A673 (cell line): ENCODE measurements at places on chromosomes 2 and 18.
A peak's percentile ranks its signal among the peaks of the same experiment; 100 is the strongest.

DNA sequence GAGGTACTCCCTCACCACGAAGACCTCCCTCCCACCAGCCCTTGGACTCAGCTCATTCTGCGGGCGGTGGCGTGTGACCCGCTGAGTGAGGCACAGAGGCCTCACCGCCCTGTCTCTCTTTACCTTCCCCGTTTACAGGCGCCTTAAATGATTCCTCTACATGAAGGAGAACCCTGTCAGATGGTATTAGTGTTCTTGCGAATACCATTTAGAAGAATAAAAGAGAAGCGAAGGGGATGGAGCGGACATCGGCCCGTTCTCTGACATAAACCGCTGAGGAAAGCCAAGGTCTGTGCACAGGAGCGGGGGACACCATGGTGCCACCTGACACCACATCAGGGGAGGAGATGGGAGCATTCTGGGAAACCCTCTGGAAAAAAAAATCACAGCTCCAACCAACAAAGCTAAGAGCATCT is 179.8 kb downstream of the HDAC4 start:
- no peak for DNase-seq

DNA sequence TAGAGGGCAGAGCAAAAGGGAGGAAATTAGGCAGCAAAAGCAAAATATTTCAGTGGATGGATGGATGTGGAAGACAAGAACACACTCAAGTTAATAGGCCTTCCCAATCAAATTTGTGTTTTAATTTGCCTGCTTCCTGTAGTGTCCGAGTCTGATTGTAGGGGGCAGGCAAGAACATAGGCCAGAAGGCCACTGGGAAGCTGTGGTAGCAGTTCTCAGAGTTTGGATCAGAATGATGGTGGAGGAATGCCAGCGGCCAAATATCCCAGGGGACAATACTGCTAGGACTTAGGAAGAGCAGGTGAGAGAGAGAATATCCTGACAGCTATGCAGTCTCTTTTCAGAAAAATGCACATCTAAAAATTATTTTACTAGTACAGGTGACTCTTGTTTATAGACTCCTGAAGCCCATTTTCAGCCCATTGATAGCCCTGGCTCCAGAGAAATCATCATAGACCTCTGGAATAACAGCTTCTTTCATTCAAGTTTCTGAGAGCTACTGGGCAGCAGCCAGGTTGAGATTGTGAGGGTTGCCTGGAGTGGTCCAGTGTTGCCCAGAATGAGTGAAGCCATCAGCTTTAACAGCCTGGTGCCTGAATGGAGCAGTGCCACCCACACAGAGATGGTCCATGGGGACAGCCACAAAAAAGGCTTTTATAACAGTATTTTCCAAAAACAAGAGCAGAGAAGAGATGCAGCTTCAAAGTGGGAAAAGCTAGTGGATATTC is 19.1 kb upstream of the SERPINE2 start:
- no peak for DNase-seq

DNA sequence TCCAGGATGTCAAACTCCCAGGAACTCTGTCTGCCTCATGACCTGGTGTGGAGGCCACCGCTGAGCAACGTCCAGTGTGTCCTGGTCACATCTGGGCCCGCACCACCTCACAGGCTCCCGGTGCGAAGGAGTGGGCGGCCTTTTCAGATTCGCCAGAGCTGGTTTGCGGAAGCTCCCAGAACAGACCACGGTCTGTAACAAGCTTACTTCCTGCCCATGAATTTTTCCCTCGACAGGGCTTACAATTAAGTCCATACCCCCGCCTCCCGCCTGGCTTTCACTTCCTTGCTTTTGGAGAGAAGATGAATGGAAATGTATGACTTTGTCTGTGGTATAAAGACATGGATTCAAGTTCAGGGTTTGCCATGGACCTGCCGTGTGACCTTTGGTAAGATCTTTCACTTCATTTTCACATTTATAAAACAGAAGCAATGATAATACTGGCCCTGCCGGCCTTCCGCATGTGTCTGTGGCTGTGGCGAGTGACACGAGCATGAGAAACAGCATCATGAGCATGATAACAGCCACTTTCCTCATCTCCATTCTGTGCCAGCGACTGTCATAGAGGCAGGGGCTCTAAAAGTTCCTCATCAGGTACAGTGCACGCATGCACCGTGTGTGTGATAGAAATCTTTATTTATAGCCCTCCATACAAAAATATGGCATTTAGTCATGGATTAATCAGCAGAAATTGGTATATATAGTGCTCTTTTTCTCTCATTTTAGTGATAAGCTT is 31.0 kb upstream of the KCNF1 start:
- peak; percentile 76 for DNase-seq

DNA sequence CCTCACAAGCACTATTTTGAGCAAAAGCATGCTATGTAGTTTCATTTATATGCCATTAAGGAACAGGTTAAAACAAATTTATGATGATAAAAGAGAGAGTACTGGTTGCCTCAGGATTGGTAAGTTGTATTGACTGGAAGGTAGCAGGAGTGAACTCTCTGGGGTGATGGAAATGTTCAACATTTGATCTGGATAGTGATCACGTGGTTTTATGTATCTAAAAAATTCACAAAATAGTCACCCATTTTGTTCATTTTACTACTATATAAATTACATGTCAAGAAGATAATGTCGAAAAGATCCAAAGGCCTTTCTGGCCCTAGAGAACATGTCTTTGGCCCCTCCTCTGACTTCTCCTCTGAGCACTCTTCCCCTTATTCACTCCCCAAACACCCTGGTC is 10.4 kb upstream of the RAPGEF4 start:
- DNase-seq, result no peak

- peak; percentile 78 for DNase-seq
Measured at GRCh38 chr2:236078297-236079255, 89.6 kb downstream of the GBX2 start.

GRCh38 chr2:9806656-9807055 is 36.6 kb upstream of the TAF1B start:
- no peak for DNase-seq

- no peak for DNase-seq
Measured at GRCh38 chr2:163737563-163737962, 1.8 kb upstream of the FIGN start.

DNA sequence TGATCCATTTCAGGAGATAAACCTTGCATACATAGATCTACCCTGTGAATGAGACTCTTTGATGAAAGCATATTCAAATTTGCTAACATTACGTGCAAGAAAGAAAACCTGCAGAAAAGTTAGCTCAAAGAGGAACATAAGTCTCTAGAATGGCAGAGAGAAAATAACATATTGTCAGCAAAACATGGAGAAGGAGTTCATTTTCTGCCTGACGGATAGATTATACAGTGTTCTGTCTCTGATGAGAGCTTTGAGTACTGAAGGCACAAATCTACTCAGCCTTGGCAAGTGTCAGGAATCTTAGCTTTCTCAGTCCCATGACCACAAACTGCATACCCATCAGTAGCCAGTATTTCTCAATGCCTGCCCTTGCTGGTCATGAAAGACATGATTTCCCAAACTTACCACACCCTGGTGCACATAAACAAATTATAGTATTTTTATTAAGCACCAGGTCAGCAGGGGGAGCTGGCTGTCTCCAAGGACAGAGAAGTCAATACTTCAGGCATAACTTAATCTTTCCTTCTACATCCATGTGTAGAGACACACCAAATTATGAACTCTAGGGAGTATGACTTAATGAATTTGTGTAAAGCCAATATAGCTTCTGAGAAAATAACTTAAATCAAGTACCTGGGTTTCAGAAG is 401.2 kb upstream of the SOX11 start:
- DNase-seq, result peak; percentile 29

DNA sequence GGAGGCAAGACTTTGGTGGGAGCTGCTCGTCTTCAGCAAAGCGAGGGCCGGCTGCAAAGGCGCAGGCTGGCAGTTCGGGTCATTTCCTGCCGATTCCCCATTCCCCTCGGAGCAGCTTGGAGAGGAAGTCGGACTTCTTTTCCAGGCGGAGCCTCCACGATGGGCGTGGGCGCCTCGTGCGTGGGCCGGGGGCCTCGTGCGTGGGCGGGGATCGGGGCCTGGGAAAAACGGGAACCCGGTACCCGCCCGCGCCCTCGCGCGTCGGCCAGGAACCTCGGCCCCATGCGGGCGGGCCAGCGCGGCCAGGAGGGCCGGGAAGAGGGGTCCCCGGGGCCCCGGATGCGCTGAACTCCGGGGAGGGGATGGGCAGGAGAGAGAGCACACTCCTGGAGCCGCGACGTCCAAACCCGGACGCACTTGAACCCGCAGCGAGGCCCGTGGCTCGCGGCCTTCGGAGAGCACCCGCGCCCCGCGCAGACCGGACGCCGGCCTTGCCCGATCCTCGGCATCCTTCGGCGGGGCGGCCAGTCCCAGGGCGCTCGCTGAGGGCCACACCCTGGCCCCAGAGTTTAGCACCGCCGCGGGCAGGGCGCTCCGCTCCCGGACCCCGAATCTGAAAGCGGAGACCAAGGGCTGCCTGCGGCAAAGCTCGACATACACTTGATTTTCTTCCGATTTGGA is 368.4 kb downstream of the MTX2 start:
- peak; percentile 85 for DNase-seq

GRCh38 chr2:181309586-181309985 is 147.6 kb upstream of the ITGA4 start:
- no peak for DNase-seq

GRCh38 chr2:25397777-25398176 is 56.1 kb upstream of the DNMT3A start:
- DNase-seq, result no peak

DNA sequence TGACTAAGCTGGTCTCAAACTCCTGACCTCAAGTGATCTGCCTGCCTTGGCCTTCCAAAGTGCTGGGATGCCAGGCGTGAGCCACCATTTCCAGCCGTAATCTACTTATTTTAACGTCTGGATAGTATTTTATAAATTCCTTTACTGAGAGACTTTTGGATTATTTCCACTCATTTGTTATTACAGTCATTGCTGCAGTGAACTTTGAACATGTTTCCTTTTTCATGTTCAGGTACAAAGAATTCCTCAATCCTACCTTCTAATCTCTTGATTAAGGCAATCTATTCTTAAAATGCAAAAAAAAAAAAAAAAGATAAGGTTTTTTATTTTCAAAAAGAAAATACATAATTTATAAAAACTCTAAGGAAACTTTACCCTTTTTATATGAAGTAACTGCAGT is 78.6 kb downstream of the PDK1 start:
- no peak for DNase-seq

DNA sequence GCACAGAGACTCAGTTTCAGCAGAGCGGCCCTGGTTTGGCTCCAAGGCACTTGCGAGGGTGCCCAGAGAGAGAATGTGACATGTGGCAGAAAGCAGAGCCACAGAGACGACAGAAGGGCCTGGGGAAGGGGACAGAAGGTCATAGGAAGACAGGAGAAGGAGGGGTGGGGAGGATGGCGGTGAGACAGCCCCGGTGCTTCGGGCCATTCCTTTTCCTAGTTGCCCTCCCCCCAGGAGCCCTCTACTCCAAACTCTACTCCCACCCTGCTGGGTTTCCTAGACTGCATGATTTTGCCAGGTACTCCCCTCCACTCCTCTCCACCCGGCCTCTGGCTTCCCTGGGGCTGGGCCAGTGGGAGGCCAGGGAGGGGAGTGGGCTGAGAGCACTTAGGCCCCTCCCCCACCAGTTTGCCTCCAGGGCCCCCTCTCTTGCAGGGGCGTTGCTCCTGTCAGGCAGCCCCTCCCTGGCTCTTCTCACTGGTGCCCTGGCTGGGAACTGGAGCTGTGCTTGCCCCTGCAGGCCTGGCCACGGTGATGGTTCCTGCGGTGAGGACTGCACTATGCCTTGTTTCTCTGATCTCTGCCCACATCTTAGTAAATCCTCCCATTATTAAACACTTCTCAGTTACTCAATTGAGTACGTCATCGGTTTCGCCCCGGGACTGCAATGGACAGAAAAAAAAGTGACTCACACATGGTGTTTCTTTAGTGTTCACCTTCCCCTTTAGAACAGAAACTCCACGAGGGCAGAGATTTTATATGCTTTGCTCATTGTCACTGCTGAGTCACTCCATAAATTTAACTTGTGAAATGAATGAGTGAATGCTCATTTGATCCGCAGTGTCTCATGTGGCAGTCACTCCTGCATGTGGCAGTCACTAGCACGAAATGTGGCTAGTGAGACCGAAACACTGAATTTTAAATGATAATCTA is 58.7 kb upstream of the SP3 start:
- no peak for DNase-seq

- no peak for DNase-seq
Measured at GRCh38 chr2:47003641-47004427, 88.2 kb upstream of the MCFD2 start.
